ENCODE measurements at places on chromosomes 1 and 21.

GRCh38 chr1:5980314-5981008 is 11.8 kb downstream of the NPHP4 start:
- peak; percentile 66 for DNase-seq

- no peak for DNase-seq
Measured at GRCh38 chr1:198612471-198613260, 26.2 kb upstream of the PTPRC start.

GRCh38 chr1:61740751-61741700 is 1.3 kb upstream of the PATJ start:
- no peak for DNase-seq

- no peak for DNase-seq
Measured at GRCh38 chr1:116694524-116694923, 27.0 kb upstream of the IGSF3 start.

- DNase-seq, result peak; percentile 72
Measured at GRCh38 chr21:43591571-43591970, 67.7 kb downstream of the HSF2BP start.

DNA sequence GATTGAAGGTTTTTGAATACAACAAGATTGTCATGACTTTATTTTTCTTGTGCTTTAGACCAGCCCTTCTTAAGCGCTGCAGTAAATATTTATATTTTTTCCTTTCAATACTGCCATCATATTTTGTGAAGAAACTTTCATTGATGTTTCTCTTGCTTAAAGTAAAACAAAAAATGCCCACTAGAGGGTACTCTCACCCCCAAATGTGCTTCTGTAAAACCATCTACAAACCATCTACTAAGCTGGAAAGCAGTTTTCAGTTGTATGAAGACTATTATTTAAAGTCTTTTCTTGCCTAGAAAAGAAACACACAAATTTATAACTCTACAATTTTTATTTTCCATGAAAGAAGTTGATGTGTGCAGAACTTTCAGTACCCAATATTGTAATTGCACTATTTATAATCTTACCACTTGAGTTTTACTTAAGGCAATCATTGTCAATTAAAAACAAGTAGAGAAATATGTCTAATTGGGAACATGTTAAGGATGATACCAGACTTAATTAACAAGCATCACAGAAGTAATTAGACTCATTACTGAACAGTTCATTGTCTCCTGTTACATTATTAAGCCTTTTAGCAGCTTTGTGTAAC is 10.7 kb downstream of the LEPR start:
- peak; percentile 38 for DNase-seq

GRCh38 chr21:24217151-24217550 is 1390.1 kb downstream of the MRPL39 start:
- no peak for DNase-seq

GRCh38 chr1:203649551-203649998 is 22.9 kb downstream of the ATP2B4 start:
- DNase-seq, result no peak

- peak; percentile 33 for DNase-seq
Measured at GRCh38 chr1:31723828-31724359, 20.1 kb upstream of the COL16A1 start.

GRCh38 chr1:86362807-86363206 is 33.3 kb downstream of the ODF2L start:
- no peak for DNase-seq

GRCh38 chr1:197392541-197392940 is 124.5 kb downstream of the CRB1 start:
- DNase-seq, result no peak

DNA sequence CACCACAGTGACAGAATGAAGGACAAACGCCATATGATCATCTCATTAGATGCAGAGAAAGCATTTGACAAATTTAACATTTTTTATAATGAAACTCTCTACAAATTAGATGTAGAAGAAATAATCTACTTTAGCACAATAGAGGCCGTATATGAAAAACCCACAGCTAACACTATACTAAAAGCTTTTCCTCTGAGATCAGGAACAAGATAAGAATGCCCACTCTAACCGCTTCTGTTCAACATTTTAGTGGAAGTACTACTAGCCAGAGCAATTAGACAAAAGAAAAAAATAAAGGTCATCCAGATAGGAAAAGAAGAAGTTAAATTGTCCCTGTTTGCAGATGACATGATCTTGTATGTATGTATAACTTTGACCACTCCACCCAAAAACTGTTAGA is 109.7 kb downstream of the SLC35F3 start:
- no peak for DNase-seq

DNA sequence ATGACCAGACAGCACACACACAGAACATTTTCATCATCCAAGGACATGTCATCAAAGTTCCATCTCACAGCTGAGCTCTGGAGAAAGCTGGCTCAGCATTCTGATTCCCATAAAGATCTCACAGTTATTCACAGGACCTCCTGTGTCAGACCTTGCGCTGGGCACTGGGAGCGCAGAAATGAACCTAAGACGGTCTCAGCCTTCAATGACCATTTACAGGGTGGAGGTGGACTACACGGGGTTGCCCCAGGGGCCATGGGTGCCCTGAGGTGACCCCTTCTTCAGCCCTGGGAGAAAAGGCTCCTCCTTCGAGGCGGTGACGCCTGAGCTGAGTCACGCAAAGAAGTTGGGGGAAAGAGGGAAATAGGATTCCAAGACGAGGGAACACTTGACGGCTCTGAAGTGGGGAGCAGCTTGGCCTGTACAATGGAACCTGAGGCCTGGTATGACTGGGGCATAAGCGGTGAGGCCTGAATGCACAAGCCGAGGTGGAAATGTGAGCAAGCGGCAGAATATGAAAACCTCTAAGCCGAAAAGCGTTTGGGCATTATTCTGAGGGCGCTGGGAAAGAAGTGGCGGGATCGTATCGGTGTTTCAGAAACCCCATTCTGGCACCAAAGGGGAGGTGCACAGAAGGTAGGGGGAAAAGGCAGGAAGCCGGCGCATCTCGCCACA is 797 bp downstream of the CC2D1B start:
- peak; percentile 62 for DNase-seq

GRCh38 chr1:196678510-196678884 is 26.7 kb downstream of the CFH start:
- DNase-seq, result no peak

GRCh38 chr1:119329541-119330461 is 38.8 kb upstream of the HAO2 start:
- DNase-seq, result no peak

DNA sequence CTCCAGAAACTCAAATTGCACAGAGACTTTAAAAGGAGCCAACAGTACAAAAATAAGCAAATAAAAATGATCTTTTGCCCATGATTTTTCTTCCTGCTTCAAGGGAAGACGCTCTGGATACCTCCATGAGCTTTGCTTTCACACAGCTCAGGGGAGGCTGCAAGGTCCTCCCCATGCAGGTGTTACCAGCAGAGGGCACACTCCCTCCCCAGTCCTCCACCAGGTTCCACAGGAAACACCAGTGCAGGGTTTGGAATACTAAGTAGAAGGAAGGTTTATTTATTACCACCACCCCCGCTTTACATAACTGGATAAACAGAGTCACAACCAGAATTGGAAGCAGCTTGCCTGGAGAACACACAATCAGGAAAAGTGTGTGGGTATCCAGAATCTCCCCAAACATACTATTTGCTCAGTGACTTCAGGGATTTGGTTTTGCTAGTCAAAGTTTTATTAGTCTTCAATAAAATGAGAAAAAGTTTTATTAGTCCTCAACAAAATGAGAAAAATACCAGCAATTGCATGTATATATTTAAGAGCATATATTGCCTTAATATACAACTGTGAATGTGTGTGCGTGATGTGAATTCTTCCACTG is 37.3 kb downstream of the HSD3B1 start:
- peak; percentile 15 for DNase-seq

- DNase-seq, result no peak
Measured at GRCh38 chr1:208230668-208231529, 13.3 kb downstream of the PLXNA2 start.

DNA sequence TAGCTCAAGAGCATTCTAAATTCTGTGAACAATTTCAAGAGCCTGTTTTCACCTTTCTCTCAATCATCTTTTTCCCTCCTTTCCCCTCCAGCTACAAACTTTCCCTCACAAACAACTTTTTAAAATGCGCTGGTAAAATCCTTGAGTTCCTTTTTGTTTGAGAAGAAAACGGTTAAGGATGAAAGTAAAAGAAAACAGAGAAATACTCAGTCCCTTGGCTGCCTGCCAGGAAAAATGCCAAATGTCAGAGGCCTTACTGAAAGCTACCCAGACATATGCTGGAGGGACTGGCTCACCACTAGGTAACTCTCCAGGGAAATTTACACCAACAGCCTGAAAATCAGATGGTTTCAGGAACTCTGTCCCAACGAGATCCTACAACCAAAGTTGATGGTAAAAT is 11.0 kb upstream of the SERBP1 start:
- no peak for DNase-seq

- no peak for DNase-seq
Measured at GRCh38 chr1:170010443-170010842, 64.1 kb downstream of the KIFAP3 start.

DNA sequence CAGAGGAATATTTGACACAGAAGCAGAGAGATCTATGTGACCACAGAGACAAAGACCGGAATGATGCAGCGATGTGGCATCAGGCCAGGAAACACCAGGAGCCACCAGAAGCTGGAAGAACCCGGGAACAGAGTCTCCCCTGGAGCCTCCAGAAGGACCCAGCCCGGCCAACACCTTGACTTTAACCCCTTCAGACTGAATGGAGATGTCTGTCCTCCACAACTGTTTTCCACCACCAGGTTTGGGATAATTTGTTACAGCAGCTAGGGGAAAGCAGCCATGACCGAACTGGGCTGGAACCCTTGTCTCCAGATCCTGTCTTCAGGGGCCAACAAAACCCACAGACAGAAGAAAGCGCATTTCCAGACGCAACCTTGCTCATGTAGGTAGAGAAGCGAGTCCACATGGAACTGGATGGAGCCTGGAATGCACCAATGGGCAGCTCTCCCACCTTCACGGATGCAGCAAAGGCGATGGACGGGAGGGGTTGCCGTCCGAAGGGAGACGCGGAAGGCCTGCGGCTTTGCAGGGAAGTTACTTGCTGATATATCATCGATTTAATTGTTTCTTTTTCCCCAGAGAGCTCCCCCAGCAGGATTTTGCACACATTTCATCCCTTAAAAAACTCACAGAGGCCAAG is 396.6 kb downstream of the NPHP4 start:
- DNase-seq, result no peak

GRCh38 chr21:14838400-14838799 is 226.4 kb downstream of the NRIP1 start:
- DNase-seq, result no peak

DNA sequence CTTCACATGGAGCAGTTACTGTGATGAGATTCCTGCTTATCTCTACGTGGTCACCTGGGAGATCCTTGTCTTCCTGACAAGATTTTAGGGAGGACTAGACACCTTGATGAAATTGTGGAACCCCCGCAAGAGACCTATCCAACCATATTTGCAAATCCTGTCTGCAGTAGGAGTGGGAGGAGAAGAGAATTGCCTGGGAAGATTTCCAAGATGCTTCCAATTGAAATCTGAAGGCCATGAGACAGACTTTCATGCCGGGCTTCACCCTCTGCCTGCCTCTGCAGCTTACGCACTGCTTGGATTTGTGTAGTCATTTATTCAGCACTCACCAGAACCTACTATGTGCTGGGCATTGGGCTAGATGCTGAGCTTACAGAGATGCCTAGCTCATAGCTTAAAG is 106.6 kb downstream of the OMA1 start:
- DNase-seq, result no peak

GRCh38 chr1:39842836-39843235 is 40.5 kb downstream of the TRIT1 start:
- DNase-seq, result no peak

DNA sequence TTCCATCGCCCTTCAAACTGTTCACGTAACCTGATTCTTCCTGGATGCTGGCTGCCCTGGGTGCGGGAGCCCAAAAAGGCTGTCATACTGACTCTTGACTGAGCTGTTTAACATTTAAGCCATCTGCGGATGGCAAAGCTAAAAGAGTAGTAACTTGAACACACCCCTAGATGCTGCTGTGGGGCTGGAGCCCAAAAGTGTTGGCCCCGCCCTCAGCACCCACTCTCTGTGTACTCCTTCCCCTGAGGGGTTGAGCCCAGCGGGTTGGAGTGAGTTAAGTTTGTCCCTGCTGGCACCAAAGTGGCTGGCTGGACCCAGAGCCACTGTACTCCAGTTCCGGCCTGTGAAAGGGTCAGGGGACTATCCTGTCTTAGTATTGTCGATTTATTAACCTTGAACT is 640.6 kb downstream of the PTPRU start:
- DNase-seq, result no peak

- DNase-seq, result no peak
Measured at GRCh38 chr1:96306809-96307560, 414.6 kb upstream of the PTBP2 start.

DNA sequence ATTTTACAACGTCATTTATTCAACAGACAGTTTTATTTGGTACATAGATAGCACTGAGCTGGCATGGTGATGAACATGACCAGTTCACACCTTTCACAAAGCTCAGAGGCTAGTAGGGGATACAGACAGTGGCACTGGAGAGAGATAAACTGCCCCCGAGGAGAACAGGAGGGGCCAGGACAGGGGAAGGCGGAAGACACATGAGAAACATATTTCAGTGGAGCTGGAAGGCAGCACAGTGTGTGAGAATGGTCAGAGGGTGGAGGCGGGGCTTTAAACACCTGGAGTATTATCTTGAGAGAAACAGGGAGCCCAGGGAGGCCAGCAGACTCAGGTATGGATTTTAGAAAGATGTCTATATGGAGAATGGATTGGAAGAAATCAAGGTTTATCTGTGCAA is 49.5 kb downstream of the CHML start:
- no peak for DNase-seq

DNA sequence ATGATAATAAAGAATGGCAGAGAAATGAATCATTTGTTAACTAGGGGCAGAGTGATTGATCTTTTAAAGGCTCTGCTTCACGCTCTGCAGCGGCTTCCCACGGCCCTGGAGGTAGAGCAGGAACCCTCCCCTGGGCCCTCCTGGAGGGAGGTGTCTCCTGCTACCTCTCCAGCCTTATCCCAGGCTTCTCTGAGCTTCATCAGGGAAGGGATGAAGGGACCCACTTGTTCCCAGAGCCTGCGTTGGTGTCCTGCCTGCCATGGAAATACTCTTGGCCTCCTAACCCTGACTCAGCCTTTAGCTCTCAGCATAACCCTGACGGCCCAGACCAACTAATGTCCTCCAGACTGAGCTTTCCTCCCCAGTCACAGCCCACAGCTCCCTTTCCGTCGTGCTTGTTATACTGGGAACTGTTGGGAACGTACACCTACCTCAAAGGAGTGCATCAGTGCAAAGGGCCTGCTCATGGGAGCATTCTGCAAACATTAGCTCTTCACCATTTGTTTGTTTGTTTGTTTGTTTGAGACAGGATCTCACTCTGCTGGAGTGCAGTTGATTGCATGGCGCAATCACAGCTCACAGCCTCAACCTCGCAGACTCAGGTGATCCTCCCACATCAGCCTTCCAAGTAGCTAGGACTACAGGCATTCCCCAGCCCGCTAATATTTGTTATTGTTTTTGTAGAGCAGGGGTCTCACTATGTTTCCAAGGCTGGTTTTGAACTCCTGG is 17.4 kb upstream of the HNRNPU start:
- DNase-seq, result no peak

- no peak for DNase-seq
Measured at GRCh38 chr21:46080171-46081021, 17.5 kb upstream of the COL6A2 start.

GRCh38 chr1:25338986-25339385 is 852 bp downstream of the TMEM50A start:
- DNase-seq, result no peak

GRCh38 chr1:164678136-164678700 is 119.2 kb downstream of the PBX1 start:
- no peak for DNase-seq

GRCh38 chr1:185408700-185409270 is 91.7 kb upstream of the IVNS1ABP start:
- no peak for DNase-seq

GRCh38 chr1:54595956-54596498 is 27.3 kb downstream of the FAM151A start:
- no peak for DNase-seq
